ENCODE measurements at places on chromosomes 7 and 10.

GRCh38 chr10:77074104-77074624 lies 563.4 kb downstream of the KCNMA1 start:
- no peaks in the 10 kb centered on the region for H3K4me1 ChIP-seq
- H3K4me3 ChIP-seq = no peak overlapping the region
- DNase-seq = no peak

- H3K27ac ChIP-seq = no peak overlapping the region
- no peaks in the 10 kb centered on the region for H3K4me1 ChIP-seq
- no peaks in the 10 kb centered on the region for H3K27me3 ChIP-seq
- DNase-seq = no peak
- H3K36me3 ChIP-seq = peaks cover 4% of the 10 kb centered on the region
Observed at GRCh38 chr10:35570397-35570796, 34.7 kb upstream of the GJD4 start.

DNA sequence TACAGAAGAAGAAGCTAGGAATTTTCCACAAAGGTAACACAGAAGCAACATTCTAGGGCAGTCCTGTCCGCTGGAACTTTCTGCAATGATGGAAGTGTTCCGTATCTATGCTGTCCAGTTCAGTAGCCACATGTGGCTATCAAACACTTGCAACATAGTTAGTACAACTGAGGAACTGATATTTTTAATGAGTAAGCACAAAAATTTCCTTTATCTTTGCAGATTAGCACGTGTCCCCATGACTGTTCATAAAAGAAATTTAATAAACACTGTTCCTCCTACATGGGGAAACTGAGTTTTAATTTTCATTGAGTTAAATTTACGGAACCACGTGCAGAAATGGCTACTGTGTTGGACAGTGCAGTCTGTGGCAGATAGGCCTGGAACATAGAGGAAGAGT lies 336.4 kb upstream of the KMT2E start:
- H3K4me3 ChIP-seq = no peak overlapping the region
- H3K27ac ChIP-seq = no peak overlapping the region
- DNase-seq = no peak
- H3K36me3 ChIP-seq = no peaks in the 10 kb centered on the region
- H3K27me3 ChIP-seq = no peaks in the 10 kb centered on the region

- no peaks in the 10 kb centered on the region for H3K4me1 ChIP-seq
- no peak for DNase-seq
- no peaks in the 10 kb centered on the region for H3K36me3 ChIP-seq
- no peak overlapping the region for H3K4me3 ChIP-seq
- H3K27ac ChIP-seq = no peak overlapping the region
- H3K27me3 ChIP-seq = no peaks in the 10 kb centered on the region
Observed at GRCh38 chr10:17488848-17489247, 34.5 kb upstream of the ST8SIA6 start.

DNA sequence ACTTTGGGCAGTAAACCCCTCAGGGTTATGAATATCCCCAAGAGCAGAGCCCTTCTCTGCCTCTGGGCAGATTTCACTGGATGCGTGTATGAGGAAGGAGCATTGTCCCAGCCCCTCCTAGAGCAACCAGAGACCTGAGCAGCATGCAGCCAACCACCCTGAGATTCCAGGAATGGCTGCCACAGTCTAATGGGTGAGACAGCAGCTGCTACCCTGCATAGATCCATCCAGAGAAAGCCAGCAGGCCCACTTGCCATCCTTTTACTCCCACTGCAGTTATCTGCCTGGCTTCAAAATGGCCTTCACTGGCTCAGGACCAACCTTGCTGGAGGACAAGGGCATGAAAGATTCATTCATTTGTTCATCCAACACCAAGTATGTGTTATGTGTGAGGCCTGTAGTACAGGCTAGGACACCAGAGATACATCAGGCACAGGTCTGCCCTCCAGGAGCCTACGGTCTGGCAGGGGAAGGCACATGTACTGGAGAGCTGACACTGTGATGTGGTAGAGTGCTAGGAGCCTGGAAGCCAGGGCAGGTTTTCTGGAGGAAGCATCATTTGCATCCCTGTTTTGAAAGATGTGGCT lies 26.2 kb upstream of the C10orf105 start:
- peaks cover 5% of the 10 kb centered on the region for H3K4me1 ChIP-seq
- no peaks in the 10 kb centered on the region for H3K36me3 ChIP-seq
- H3K4me3 ChIP-seq = no peak overlapping the region
- no peaks in the 10 kb centered on the region for H3K27me3 ChIP-seq
- peak overlapping the region; percentile 75 for H3K27ac ChIP-seq

DNA sequence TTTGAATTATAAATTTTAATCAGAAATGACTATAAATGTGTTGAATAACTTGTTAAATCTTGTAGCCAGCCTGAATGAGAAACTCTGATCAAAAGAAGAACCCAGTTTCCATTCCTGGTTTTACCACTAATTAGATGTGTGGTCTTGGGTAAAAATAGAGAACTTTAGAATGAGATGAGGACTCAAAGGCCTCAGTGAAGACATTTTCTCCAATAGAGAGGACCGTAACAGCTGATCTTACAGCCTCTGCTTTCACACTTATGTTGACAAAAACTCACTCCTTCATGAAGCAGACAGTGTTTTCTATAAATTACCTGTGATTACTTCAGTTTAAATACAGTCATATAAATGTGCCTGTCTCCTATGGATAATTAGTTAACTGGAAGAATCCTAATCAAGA lies 200.1 kb upstream of the MEOX2 start:
- H3K36me3 ChIP-seq = no peaks in the 10 kb centered on the region
- H3K27me3 ChIP-seq = no peaks in the 10 kb centered on the region
- no peak for DNase-seq
- H3K27ac ChIP-seq = no peak overlapping the region
- no peak overlapping the region for H3K4me3 ChIP-seq

- no peaks in the 10 kb centered on the region for H3K36me3 ChIP-seq
- H3K4me1 ChIP-seq = no peaks in the 10 kb centered on the region
- no peak overlapping the region for H3K27ac ChIP-seq
- no peak for DNase-seq
- no peaks in the 10 kb centered on the region for H3K27me3 ChIP-seq
Observed at GRCh38 chr10:32050177-32050576, 6.0 kb downstream of the KIF5B start.

- H3K36me3 ChIP-seq = no peaks in the 10 kb centered on the region
- no peak for DNase-seq
- no peaks in the 10 kb centered on the region for H3K27me3 ChIP-seq
- H3K4me1 ChIP-seq = peaks cover 3% of the 10 kb centered on the region
- no peak overlapping the region for H3K27ac ChIP-seq
Observed at GRCh38 chr7:99987846-99988245, 12.0 kb upstream of the AZGP1 start.

- no peak overlapping the region for H3K27ac ChIP-seq
- no peaks in the 10 kb centered on the region for H3K4me1 ChIP-seq
- no peaks in the 10 kb centered on the region for H3K36me3 ChIP-seq
- H3K27me3 ChIP-seq = no peaks in the 10 kb centered on the region
Observed at GRCh38 chr7:140082770-140083169, 20.0 kb upstream of the PARP12 start.

DNA sequence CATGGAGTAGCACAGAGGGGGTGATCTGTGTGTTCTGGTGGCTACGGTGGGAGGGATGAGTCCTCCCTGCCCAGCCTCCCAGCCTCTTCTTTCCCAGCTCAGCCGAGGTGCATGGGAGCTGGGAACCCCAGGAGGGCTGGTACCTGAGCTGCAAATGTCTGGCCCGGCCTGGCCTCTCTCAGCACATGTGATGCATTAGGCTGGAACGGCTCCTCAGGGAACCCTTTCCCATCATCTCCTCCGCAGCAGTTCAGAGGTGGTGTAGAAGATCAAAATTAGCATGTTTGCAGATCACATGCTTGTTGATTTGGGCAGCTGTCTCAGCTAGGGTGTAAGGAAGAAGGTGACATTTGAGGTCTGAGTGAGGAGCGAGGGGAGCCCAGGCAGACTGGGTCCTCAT lies 126.6 kb downstream of the EMX2 start:
- no peak for DNase-seq
- no peaks in the 10 kb centered on the region for H3K4me1 ChIP-seq
- H3K27me3 ChIP-seq = no peaks in the 10 kb centered on the region

DNA sequence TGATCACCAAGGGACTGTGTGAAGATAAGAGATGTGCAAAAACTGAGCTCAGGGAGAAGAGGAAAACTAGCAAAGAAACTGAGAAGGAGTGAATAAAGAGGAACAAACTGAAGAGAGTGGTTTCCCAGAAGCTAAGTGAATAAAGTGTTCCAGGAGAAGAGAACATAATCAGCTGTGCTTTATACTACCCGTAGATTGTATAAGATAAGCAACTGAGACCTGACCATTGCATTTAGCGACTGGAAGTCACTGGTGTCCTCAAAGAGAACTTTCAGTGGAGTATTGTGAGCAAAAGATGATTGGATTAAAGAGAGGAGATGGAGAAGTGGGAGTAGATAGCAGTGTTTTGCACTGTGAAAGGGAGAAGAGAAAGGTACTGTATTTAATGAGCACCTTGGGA lies 14.6 kb downstream of the PHTF2 start:
- no peak overlapping the region for H3K27ac ChIP-seq
- no peak overlapping the region for H3K4me3 ChIP-seq
- no peaks in the 10 kb centered on the region for H3K36me3 ChIP-seq
- no peak for DNase-seq

DNA sequence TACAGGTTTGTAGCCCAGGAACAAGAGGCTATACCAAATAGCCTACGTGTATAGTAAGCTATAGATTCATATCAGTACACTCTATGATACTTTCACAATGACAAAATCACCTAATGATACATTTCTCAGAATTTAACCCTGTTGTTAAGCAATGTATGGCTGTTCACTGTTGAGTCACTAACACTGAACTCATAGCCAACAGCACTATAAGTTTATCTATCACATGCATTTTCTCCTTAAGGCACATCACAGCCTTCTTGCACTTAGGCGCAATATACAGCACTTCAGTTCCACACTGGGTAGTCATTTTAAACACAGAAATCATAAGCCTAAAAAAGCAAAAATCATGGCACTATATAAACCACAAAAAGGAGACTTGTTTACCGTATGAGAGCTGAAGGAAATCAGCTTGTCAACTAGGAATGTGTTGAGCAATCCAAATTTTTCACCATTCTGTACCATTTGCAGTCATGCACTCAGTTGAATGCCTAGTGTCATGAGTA lies 45.6 kb downstream of the ZNF438 start:
- H3K4me1 ChIP-seq = no peaks in the 10 kb centered on the region
- H3K36me3 ChIP-seq = no peaks in the 10 kb centered on the region
- DNase-seq = no peak
- H3K27ac ChIP-seq = no peak overlapping the region
- H3K4me3 ChIP-seq = no peak overlapping the region

DNA sequence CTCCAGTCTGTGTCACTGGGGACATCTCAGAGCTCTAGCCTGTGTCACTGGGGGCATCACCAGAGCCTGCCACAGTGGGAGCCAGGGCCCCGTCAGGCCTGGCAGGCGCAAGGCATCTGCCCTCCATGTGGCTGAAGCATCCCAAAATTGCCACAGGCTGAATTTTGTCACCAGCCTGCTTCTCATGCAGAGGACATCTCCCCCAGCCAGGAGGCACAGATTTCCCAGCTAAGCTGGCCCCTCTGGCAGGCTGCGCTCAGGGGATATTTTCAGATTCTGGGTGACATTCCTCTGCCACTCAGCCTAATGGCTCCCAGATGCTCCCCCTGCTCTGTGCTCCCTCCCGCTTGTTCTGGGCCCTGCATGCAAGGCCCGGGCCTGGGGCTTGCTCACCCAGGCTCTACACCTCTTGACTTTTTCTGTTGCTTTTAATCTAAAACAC lies 64.6 kb downstream of the COL13A1 start:
- no peak overlapping the region for H3K4me3 ChIP-seq
- no peaks in the 10 kb centered on the region for H3K27me3 ChIP-seq
- peaks cover 7% of the 10 kb centered on the region for H3K4me1 ChIP-seq

DNA sequence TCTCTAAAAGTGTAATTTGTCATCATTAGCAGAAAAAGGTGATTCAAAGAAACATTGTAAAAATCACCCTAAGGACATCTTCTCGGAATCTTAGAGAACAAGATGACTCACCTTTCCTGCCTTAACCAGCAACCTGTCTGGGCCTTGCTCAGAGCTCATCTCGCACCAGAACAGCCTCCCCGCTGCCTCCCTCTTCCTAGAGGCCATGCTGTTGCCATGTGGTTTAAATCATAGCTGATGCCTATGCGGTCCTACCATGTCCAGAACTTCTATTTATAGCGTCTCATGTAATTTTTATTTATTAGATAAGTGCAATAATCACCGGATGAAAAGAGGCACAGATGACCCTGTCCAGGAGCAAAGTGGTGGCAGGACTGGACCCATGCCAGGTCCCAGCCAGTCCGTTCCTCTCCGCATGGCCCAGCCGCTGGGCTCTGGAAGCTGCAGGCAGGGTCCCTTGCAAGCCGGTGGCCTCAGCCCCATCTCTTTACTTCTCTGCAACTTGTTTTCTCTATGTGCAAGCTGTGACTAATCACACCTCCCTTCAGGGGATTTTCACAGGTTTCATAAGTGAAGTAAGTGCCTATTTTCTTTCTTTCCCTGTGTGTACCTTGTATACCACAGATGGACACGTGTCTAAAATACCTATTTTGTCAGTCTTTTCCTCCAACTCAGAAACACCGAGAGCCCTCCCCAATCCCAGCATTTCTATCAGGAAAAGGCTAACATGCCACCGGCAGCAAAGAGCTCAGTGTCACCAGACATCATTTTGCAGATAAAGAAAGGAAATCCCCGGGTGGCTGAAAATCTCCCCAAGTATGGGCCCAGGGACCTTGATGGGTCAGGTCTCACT lies 27.1 kb downstream of the KLF6 start:
- no peak overlapping the region for H3K27ac ChIP-seq
- no peaks in the 10 kb centered on the region for H3K4me1 ChIP-seq
- H3K27me3 ChIP-seq = no peaks in the 10 kb centered on the region
- H3K36me3 ChIP-seq = no peaks in the 10 kb centered on the region
- no peak overlapping the region for H3K4me3 ChIP-seq
- DNase-seq = no peak

DNA sequence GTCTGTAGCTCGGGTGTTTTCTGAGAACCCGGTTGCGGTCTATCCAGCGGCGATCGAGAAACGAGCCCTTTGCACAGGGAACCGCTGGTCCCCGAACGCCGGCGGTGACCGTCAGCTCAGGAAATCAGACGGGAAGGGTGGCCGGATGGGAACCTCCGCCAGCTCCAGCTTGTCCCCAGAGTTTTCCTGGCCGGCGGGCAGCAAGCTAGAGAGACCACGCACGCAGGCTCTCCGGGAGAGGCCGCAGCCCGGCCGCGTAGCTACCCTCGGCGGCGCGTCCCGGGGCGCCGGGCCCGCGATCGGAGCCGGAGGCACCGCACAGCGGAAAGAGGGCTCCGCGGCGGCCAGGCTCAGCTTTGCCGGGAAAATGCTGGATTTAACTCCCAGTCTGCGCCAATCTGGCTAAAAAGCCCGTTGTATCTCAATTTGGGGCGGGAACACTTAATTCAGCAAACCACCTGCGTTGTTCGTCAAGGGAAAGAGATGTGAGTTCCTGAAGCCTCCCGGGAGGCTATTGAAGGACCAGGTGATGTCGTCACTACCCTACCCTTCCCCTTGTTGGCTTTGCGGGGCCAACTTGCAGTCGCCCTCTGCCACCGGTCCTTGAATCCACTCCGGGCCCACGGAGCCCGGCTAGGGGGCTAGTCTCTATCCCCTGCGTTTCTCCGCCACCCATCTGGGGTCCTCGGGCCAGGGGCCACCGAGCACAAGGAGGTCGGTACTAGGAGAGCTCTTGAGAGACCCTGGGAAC lies 859 bp upstream of the CH25H start:
- peak overlapping the region; percentile 75 for H3K27ac ChIP-seq
- H3K27me3 ChIP-seq = no peaks in the 10 kb centered on the region
- H3K36me3 ChIP-seq = no peaks in the 10 kb centered on the region
- DNase-seq = no peak

GRCh38 chr7:27579565-27579964 lies 83.1 kb downstream of the HIBADH start:
- H3K4me3 ChIP-seq = no peak overlapping the region
- H3K36me3 ChIP-seq = no peaks in the 10 kb centered on the region
- H3K27me3 ChIP-seq = no peaks in the 10 kb centered on the region
- no peaks in the 10 kb centered on the region for H3K4me1 ChIP-seq
- no peak for DNase-seq
